DMS153 (cell line): ENCODE measurements at places on chromosomes 6 and 20.

DNA sequence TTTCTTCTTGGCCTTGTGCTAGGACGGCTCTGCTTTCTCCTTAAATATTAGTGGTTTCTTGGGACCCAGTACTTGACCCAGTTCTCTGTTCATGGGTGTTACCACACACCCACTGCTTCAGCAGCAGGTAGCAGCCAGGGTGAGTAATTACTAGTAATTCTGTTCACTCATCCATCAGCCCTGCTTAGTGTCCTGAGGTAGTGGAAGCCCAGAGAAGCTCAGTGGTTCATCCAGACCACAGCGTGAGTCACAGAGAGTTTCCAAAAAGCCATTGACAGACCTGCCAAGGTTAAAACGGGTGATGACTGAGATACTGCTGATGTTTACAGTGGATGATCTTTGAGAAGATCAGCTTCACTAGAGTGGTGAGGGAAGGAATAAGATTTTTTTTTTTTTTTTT is 51.7 kb upstream of the HINT3 start:
- DNase-seq = no peak

DNA sequence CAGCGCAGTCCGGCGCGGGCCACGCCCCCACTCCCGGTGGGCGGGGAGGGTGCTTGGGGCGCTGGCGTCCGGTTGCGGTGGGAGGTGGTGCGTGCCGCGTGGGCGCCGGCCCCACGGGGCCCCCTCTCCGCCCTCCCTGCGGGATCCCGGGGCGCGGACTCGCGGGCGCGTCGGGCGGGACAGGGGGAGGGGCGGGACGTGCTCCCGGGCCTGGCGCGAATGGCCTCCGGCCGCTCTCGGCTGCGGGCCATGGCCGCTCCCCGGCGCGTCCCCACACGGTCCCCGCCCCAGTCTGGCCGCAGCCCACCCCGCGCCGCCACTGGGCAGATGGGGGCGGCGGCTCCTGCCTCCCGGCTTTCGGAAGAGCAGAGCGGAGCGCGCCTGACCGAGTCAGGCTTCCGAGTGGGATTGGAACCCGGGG is 771 bp upstream of the PPP1R3G start:
- DNase-seq = no peak

- DNase-seq = no peak
Measured at GRCh38 chr6:65091561-65091960, 615.5 kb downstream of the EYS start.

- no peak for DNase-seq
Measured at GRCh38 chr6:18269717-18270116, 5.4 kb upstream of the DEK start.

DNA sequence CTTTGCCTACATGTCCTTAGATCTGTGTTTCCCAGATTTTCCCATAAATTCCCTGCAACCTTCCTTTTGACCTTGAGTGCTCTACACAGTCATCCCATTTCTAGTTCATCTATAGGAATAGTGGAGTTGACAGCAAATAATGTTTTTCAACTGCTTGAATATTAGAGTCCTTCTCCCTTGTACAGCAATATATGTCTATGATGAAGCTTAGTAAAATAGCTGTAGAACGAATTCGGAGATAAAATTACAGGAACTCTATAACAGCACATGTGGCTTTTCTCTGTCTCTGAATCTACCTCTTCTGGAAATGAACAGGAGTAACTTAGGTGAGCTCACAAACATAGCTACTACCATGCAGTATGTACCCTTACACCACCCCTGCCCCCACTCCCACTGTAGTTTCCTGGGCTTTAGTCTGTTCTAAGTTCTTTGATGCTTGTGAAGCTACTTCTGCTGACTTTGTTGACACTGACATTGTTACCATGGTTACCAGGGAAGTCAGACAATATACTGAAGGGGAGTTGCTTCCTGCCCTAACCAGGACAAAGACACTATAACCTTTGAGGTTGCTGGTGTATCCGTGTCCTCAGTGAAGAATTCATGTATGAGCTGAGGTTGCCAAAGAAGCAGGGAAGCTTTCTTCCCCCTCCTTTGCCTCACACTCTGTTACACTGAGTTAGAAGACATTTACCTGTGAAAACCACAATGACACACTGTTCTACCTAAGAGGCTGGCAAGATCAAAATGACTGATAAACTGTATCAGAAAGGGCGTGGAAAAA is 35.8 kb upstream of the SHLD1 start:
- no peak for DNase-seq

DNA sequence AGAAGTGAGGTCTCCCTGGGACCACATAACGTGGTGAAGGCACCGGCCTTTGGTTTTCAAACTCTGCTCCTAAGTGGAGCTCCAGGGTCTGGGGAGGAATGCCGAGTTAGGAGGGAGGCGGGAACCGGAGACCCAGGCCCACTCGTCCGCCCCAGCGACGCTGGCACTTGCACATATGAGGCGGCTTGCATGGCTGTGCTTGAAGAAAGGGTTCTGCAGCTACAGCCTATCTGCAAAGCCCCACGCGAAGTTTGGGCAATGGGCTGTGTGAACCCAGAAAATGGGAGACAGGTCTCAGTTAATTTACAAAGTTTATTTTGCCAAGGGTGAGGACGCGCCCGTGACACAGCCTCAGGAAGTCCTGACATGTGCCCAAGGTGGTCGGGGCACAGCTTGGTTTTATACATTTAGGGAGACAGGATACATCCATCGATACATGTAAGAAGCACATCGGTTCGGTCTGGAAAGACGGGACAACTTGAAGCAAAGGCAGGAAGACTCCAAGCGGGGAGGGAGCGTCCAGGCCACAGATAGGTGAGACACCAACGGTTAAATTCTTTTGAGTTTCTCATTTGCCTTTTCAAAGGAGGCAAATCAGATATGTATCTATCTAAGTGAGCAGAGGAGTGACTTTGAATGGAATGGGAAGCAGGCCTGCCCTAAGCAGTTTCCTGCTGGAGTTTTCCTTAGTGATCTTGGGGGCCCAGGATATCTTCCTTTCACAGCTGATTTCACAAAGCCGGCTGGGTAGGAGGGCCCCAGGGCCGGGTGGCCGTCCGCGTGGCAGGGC is 782 bp upstream of the PCMTD2 start:
- DNase-seq = no peak

GRCh38 chr6:79040083-79040482 is 38.0 kb downstream of the PHIP start:
- no peak for DNase-seq

GRCh38 chr6:47097092-47097945 is 55.2 kb upstream of the ADGRF1 start:
- peak; percentile 84 for DNase-seq

GRCh38 chr6:8219352-8219943 is 117.1 kb upstream of the EEF1E1 start:
- DNase-seq = peak; percentile 1

GRCh38 chr6:81621816-81622395 is 130.6 kb downstream of the TENT5A start:
- DNase-seq = no peak

- no peak for DNase-seq
Measured at GRCh38 chr6:110534731-110535492, 58.5 kb upstream of the SLC22A16 start.

DNA sequence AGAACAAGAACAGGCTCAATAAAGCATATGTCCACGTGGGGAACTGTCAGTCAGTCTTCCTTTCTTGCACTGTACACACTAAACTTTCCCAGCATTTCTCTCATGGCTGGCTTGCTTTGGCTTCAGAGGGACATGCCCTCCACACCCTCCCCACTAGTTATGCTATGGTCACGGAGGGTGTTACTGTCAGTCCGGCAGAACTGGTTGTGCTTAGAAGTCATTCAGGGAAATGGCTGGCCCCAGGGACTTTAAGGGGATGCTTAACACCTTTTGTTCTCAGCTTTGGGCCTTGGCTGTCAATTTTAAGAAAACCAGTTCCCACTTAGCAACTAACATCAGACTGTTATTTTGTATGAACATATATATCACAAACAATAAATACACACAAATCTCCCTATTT is 55.1 kb downstream of the ELOVL5 start:
- DNase-seq = no peak

DNA sequence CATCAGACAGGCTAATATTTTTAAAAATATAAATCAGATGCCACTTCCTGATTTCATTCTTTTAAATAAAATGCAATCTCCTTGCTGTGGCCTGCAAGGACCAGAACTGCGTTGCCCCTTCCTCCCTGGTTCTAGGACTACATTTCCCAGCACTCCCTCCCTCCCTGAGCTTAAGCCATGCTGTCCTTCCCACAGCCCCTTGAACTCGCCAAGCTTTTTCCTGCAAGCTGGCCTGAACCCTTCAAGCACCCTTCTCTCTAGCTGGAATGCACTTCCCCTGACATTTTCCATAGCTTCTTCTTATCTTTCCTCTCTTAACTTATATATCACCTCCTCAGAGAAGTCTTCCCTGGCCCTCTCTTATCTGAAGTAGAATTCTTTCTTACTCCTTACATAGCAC is 6.1 kb upstream of the DOK5 start:
- no peak for DNase-seq

- DNase-seq = no peak
Measured at GRCh38 chr6:128963561-128963960, 80.6 kb downstream of the LAMA2 start.

GRCh38 chr20:38228436-38228835 is 32.1 kb downstream of the KIAA1755 start:
- DNase-seq = no peak

DNA sequence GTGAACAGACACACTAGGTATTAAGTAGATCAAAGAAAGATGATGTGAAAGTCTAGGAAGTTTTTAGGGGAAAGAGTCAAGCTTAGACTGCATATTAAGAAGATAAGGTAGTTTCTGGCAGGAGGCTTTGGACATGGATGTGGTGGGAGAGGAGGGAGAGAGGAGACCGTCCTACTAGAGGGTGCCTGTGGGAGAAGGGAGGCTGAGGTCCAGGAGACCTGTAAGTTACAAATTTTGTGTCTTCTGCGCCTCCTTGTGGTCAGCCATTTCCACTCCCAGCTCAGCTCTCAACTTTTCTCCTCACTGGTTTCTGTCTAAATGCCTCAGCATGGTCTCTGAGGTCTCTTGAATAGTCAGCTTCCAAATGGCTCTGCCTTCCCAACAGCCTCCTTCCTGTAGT is 193.5 kb downstream of the UNC5CL start:
- peak; percentile 40 for DNase-seq

GRCh38 chr20:16528078-16528477 is 45.2 kb downstream of the KIF16B start:
- peak; percentile 81 for DNase-seq

DNA sequence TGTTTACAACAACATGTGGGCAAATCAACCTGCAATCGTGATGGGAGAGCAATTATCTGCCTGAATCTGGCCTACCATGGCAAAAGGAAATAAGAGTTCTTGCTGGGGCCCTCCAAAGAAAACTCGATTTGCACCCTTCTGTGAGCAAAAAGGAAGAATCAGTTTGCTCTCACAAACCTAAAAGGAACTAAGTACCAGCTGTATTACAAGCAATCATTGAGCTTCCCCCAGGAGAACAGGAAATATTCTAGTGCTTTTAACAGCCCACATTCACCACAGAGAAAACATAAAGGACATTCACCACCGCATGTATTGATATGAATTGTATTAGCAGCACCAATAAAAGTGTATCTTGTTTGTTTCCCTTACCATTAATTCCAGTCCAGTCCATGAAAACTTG is 75.0 kb downstream of the MBOAT1 start:
- DNase-seq = no peak

- DNase-seq = no peak
Measured at GRCh38 chr6:147643341-147644200, 135.1 kb downstream of the SAMD5 start.

DNA sequence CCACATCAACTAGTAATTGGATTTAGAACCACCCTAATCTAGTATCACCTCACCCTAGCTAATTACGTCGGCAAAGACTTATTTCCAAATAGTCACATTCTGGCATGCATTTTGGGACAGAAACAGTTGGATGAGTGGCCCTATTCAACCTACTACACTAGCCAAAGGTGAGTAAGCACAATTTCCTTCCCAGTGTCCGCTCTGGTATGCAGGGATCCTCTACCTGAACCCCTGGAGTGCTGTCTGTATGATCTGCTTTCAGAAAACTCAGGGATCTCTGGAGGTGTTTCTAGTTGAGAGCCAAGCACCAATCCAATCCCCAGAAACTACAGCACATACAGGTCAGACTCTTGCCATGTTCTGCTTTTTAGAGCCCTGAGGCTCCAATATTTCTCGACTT is 717.4 kb upstream of the MANEA start:
- no peak for DNase-seq

DNA sequence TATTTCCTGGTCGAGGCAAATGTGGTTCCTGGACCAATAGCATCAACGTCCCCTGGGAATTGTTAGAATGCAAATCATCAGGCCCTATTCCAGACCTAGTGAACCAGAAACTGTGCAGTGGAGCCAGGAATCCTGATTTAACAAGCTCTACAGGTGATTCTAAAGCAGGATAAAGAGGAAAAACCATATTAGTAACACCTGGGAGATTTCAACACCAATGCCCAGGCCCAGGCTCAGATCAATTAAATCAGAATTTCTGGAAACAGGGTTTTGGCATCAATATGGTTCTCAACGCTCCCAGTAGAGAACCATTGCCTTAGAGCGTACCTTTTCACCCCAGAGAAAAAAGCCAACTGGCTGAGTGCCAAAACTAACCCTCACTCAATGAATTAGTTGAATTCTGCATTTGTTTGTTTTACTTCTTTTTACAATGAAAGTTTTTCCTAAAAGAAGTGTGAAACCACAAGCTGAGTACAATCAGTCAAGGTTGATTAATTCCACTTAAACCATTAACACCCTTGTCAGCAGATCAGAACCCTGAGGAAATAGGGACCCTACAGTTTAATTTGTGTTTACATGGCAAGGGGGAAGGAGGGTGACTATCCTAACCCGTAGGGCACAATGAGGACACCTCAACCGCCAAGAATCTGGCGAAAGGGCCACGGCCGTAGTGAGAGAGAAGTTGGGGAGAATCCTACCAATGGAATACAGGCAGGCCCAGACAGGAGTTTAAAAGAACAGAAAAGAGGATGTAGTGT is 34.9 kb upstream of the LOC128125822 start:
- DNase-seq = no peak
